ENCODE measurements at places on chromosomes 12 and 14. TPM values are rescaled to one million over a fixed set of nuclear protein-coding genes. Genes with fewer than 3 reads are reported as not detected.

DNA sequence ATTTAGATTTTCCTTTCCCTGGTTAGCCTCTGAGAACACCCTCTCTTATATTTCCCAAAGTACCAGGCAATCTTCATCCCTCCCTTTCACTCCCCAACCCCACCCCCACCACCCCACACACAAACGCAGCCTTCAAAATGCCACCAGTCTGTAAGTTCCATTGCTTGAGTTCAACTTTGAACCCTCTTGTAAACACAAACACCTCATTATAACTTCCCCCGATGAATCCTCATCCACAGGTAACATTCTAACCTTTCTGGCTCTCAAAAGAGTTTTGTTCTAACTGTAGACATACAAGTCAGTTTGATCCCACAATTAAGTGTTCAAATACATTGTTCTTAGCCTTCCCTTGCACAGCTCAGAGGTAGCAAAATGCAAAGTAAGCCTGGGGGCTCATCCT, 199.4 kb upstream of the FOXN3 start:
- no peak for DNase-seq

DNA sequence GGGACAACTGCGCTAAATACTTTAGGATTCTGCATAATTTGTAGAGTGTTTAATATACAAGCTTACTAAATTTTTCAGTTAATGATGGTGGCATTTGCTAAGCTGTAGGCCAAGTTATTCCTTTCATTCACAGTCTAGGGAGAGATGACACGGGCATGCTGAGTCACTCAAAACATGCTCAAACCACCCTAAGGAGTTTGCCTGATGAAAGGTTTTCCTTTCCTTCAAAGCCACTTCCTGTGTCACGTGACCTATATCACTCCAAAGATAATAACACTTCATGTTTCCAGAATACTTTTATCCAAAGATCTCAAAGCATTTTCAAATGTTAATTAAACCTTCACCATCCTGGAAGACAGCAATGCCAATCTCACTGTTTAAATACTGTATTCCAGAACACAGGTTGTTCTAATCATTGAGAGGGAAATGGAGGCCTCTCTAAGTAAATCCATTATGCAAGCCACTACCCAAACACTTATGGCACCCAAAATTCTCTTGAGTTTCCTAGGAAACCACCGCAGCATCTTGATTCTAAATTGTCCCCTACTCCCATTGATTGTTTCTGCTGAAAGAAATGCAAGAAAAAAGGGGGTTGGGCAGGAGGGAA, 207.0 kb upstream of the CDKN3 start:
- no peak for DNase-seq

GRCh38 chr12:108565976-108566375, 3.6 kb downstream of the ISCU start:
- peak; percentile 71 for DNase-seq

- no peak for DNase-seq
These were observed 291.8 kb upstream of the G2E3 start for GRCh38 chr14:30267141-30267540.

Gene KLRC1
- 1.0 TPM for total RNA-seq

DNA sequence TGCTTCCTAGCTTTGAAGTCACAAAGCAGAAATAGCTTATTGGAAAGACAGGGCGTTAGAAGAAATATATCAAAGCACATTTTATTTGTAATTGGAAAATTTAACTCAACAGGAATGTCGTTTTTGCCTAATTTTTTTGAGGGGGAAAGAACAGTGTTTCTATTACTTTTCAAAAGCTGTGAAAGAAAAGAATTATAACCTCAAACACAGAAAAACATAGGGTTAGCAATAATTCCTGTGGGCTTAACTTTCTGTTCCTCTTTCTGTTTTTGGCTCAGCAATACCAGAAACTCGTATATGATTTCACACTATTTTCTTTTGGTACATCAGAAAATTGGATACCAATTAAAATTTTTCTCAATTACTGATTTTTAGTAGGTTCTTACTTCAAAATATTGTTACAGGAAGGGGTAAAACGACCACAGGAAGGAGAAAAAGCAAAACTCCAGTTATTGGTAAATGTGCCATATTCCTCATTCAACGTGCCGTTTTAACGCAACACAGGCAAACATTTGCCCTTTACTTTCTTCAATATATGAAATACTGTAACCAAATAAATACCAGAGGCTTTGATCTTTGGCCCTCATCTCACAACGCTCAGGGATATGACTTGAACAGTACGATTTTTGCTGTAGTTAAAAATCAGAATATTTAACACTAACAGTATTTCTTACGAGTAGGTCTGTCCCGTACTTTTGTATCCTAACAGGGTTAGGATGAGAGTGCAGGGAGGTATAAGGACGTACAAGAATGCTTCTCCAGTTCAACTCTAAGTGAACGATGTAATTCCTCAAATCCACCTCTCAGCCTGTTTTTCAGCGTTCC, 1.3 kb upstream of the RNU6-7 start:
- DNase-seq, result no peak

Gene SLC17A8
- total RNA-seq, result 0.91 TPM

DNA sequence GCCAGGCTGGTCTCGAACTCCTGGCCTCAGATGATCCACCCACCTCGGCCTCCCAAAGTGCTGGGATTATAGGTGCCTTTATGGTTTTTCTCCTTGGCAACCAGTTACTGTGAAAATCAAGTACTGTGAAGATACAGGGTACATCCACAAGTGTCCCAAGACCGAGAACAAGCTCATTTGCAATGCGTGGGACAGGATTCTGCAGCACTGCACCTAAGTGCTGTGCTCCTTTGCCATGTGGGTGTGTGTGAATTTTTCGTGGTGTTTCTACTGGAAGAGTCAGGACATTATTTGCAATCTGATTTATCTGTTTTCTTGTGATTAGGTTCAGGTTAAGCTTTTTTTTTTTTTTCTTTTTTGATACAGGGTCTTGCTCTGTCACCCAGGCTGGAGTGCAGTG, 7.1 kb upstream of the C14orf93 start:
- no peak for DNase-seq

- no peak for DNase-seq
These were observed 47.8 kb downstream of the SLC41A2 start for GRCh38 chr12:104910196-104910840.

- no peak for DNase-seq
These were observed 280.0 kb downstream of the ALG10 start for GRCh38 chr12:34302131-34302885.

DNA sequence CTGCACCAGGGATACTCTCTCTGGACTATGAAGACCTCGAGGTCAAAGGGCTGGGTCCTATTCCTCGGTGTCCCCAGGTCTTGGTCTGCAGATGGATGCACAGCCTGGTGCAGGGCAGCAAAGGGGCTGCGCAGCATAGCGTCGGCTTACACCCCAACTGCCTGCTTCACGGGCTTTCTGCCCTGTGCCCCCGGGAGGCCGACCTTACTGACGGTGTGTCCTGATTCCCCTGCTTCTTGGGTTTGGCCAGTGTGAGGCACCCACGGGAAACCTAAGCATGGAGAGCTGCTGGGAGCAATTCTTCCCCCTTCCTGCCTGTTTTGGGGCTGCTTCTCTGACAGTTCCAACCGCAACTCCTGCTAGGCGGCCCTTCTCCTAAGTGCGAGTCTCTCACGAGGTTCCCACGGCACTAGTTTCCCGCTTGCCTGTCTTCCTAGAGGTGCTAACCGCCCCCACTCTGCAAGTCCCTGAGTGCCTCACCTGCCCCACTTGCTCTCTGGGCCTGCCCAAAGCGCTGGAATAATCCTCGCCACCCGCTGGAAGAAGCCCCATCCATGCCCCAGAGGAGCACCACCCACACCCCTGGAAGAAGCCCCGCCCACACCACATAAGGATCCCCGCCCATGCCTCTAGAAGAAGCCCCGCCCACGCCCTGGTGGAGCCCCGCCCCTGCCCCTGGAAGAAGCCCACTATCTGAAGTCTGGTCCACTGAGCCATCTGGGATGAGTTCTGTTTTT, 54.0 kb downstream of the PRIMA1 start:
- peak; percentile 31 for DNase-seq

DNA sequence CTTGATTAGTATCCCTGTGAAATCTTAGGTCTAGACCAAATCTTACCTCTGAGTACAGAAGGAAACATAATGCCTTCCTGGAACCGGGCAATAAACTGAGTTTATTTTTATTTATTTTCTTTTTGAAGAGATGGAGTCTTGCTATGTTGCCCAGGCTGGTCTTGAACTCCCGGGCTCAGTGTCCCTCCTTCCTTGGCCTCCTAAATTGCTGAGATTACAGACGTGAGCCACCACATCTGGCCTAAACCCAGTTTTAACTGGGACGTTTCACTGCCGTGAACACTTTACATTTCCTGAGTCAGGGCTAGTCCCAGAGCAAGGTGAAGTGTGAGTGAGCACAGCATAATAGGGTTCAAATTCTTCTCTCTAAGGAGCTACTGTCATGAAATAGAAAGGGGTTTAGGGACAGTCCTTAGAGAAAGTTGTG, 671 bp downstream of the GUCY2C start:
- peak; percentile 57 for DNase-seq

Measured in colonic mucosa (tissue), 4 donors.